Activated naive CD4-positive, alpha-beta T cell treated with anti-CD3 and anti-CD28 coated beads for 36 hours (primary cell): ENCODE measurements at places on chromosomes 1 and 21. TPM values are rescaled to one million over a fixed set of nuclear protein-coding genes. Genes with fewer than 3 reads are reported as not detected.
A peak's percentile ranks its signal among the peaks of the same experiment; 100 is the strongest.

GRCh38 chr1:54680387-54680786 lies 35.3 kb upstream of the TTC4 start:
- no peaks in the 10 kb centered on the region for H3K27me3 ChIP-seq
- DNase-seq, result no peak
- H3K4me3 ChIP-seq, result no peak overlapping the region

RCAN1 gene
- 2.9 TPM for total RNA-seq

CHRM3 gene
- not detected for total RNA-seq

DNA sequence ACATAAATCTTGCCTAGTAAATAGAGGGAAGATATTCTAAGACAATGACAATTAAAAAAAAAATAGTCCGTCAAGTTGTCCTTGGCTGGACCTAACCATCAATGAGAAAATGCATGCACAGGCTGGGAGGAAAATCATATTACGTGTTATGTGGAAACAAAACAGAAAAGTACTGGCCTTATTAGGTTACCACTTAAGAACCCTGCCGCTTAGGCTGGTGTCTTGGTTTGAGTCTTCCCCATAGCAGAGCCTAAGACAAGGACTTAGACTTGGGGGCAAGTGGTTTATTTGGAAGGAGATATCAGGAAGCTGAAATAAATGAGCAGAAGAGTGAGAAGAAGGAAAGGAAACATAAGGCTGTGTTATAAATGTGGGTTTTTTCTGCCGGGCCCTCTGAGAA lies 186.4 kb downstream of the MRPL39 start:
- H3K27me3 ChIP-seq, result no peaks in the 10 kb centered on the region
- peaks cover 62% of the 10 kb centered on the region for H3K4me1 ChIP-seq
- DNase-seq, result no peak
- peak overlapping the region; percentile 92 for H3K27ac ChIP-seq
